NCI-H1105 (cell line): ENCODE measurements at places on chromosomes 2 and 18.

DNA sequence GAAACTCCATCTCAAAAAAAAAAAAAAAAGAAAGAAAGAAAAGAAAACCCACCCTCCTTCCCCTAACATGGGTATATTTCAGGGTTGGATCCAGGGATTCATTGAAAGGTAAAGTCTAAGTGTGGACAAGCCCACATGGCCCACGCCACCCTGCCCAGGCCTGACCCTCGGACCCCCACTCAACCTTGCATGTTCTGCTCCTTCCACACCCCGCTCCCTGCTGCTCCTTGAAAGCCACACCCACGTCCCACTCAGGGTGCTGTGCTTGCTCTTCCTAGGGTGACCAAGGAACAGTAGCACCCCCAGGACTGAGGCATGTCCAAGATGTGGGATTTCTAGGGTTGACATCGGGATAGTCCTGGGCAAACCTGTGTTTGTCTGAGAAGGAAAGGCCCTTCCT is 172.7 kb upstream of the MYCN start:
- no peak for DNase-seq

GRCh38 chr2:235746257-235746934 is 252.6 kb downstream of the AGAP1 start:
- DNase-seq: peak; percentile 84

DNA sequence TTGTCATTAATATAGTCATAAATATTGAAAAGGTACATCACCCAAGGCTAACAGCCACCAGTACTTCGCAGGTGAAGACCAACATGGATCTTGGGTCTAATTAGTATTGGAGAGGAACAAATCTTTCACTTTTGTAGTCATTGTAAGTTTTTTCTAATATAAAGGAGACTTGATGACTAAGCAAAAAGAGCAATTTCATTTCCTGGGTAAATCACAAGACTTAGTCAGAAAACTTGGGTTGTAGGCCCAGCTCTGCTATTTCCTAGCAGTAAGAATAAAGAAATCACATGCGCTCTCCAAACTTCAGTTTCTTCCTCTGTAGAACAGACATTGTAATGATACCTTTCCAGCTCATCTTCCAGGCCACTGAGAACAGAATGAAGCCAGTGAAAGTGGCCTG is 40.9 kb downstream of the NRP2 start:
- DNase-seq: no peak

DNA sequence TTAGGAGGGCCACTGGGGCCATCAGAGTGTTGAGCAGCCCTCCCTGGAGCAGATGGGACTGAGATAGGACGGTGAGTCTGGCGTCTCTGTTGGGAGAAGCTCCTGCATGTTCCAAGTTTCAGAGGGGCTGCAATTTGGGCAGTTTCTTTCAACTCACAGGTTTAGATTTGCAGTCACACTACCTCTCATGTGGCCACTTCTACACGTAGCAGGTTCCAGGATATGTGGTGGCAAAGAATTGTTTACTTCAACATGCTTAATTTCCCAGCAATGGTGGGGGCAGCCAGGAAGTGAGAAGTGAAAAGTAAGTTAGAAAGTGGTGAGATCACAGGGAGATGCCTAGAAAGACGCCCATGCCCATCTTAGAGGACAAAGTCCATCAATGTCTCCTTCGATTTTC is 9.3 kb downstream of the NCK2 start:
- DNase-seq: no peak

- DNase-seq: no peak
Measured at GRCh38 chr2:20617081-20617575, 33.8 kb downstream of the HS1BP3 start.

DNA sequence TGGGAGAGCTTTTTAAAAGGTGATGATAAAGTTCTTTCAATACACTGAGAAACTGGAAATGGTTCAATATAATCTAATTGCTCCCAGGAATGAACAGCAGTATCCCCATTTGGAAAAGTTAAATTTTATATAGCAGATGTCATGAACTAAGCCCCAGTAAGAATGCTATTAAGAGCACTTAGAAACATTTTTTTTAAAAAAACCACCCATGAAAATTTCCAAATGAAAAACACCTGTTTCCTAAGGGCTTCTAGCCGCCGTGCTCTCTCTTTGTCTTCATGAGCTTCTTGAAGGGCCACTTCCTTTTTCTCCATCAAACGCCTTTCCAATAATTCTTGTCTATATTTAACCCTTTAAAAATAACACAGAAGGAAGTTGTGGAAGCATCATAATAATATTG is 77.0 kb downstream of the UPP2 start:
- no peak for DNase-seq

GRCh38 chr2:39068299-39069135 is 52.3 kb downstream of the SOS1 start:
- no peak for DNase-seq

DNA sequence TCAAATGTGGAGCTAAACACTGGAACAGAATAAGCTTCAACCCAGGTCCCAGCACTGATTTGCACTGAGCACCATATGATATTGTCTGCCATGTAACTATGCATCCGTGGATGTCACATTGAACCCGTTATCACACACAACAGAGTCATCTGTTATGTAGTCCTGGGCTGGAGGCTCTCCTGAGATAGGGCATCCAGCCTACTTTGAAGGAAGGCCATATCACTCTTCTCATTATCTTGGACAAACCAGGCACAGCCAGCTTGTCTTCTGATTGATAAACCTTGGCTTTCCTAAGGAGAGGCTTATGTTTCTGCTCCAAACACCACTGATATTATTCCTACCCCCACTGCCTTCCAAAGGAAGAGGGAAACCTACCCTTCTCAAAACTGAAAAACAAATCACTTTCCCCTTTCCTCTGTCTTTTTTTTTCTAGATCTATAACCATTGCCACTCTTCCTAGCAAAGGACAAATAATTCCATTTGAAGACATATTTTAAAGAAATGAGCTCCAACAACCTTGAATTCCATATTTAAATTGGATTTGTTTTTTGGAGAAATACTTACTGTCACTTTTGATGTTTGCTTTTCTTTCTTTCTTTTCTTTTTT is 16.4 kb downstream of the RSAD2 start:
- DNase-seq: no peak

DNA sequence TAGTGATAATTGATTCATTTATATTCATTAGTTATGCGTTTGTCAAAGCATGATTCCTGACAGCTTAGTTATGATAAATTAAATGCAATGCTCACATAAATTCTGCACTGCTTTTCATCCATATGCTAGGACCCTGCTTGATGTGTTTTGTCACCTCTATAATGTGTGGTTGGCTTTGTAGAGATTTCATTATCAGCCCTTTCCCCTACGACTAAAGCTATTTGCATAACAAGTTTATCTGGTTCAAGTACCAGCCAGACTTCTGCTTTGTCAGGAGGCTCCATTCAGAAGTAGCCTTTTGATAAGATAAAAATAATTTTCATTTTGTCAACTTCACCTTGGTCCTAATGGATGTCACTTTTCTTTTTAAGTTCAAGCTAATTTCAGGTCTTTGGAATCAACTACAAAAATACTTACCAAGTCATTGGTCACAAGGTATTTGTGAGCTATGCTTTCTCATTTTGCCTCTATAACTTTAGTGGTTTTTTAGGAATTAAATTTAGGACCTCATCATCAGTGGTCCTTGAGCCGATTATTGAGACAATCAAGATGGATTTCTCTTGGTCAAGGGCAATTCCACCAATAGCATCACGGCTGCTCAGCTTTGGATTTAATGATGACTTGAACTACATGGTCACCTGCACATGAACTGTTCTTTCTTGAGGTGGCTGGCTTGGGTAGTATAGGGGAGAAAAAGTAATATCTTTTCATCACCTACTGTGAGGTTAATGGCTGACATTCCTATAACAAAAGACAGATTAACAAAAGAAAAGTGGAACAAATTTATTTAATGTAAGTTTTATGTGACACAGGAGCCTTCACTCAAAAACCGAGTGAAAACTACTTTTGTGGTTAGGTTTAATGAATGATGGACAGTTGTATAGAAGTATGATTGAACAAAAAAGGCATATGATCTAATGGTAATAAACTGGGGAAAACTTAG is 162.1 kb downstream of the MYO3B start:
- no peak for DNase-seq

- DNase-seq: no peak
Measured at GRCh38 chr18:61939046-61939674, 46.4 kb upstream of the RNF152 start.

- no peak for DNase-seq
Measured at GRCh38 chr18:9025091-9025838, 77.2 kb upstream of the NDUFV2 start.

- no peak for DNase-seq
Measured at GRCh38 chr2:120012363-120012762, 514 bp upstream of the EPB41L5 start.

DNA sequence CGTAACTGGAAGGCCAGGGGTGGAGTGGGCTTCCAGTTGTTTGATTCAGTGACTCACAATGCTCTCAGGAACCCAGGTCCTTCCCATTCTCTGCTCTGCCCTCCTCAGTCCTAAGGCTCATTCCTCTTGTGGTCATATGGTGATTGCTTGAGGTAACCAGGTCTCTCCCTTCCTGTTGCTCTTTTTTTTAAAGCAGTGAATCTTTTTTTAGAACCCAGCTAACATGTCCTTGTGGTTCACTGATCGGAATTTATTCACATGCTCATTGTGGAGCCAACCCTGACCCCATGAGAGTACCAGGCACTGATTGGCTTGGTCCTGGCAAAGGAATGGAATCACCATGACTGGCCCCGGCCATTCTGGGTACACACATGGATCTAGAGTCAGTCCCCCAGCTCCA is 7.4 kb downstream of the THNSL2 start:
- DNase-seq: no peak

GRCh38 chr18:28905509-28905908 is 728.6 kb upstream of the CDH2 start:
- DNase-seq: no peak

GRCh38 chr2:35391736-35392442 is 963.7 kb upstream of the CRIM1 start:
- no peak for DNase-seq

DNA sequence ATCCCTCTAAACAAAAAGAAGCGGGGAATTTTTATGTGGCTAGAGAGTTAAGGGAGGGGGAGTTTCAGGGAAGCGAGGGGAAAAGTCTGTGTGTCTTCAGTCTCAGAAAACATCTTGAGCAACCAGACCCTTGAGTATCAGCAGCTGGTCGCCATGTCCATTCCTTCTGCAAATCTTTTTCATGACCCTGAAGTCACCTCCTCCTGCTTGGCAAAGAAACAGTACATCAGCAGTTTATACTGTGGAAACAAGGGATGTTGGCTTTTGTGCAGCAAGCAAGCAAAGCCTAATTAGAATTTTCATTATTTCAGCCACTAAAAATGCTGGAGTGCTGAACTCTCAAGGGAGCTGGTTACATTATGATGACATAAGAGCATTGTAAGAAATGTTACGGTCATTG is 187.4 kb upstream of the SLC8A1 start:
- no peak for DNase-seq

DNA sequence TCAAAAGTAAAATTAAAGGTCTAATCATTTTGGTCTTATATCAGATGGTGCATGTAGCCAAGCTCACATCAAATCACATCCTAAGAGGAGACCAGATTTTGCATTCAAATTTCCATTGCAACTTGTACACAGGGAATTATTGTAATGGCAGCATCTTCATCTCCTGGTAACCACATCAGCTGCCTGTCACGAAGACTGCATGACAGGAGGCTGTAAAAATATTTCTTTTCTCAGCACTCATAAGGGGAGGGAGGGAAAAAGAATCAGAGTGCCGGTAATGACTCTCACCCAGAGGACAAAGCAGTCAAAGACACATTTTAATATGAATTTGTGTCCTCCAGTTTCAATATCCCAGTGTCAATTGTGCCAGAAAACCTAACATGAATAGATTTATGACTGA is 216.7 kb downstream of the TMEM163 start:
- no peak for DNase-seq

- DNase-seq: no peak
Measured at GRCh38 chr2:201262718-201263117, 2.4 kb downstream of the CASP8 start.

DNA sequence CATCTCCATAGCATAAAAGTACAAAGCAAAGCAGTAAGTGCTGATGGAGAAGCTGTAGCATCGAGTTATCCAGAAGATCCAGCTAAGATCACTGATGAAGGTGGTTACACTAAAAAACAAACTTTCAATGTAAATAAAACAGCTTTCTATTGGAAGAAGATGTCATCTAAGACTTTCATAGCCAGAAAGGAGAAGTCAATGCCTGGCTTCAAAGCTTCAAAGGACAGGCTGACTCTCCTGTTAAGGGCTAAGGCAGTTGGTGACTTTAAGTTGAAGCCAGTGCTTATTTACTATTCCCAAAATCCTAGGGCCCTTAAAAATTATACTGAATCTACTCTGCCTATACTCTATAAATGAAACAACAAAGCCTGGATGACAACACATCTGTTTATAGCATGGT is 44.0 kb downstream of the METTL8 start:
- no peak for DNase-seq

DNA sequence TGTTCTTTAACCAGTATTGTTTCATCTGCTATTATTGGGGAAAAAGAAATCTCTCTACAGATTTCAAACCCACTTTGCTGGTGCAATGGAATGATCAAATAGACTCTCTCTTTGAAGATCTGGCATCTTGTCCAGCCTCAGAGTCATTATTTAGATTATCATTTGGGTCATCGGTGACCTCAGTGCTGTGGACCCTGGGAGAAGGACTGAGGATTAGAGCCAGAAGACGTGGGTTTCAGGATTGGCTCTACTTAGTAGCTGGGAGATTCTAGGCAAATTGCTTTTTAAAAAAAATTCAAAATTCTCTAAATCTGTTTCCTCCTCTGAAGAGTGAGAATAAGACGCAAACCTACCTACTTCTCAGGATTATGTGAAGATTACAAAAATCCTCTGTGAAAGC is 107.6 kb upstream of the CTAGE1 start:
- no peak for DNase-seq

GRCh38 chr2:64479259-64480117 is 25.5 kb downstream of the LGALSL start:
- no peak for DNase-seq

GRCh38 chr18:289026-289425 is 21.2 kb upstream of the THOC1 start:
- no peak for DNase-seq

DNA sequence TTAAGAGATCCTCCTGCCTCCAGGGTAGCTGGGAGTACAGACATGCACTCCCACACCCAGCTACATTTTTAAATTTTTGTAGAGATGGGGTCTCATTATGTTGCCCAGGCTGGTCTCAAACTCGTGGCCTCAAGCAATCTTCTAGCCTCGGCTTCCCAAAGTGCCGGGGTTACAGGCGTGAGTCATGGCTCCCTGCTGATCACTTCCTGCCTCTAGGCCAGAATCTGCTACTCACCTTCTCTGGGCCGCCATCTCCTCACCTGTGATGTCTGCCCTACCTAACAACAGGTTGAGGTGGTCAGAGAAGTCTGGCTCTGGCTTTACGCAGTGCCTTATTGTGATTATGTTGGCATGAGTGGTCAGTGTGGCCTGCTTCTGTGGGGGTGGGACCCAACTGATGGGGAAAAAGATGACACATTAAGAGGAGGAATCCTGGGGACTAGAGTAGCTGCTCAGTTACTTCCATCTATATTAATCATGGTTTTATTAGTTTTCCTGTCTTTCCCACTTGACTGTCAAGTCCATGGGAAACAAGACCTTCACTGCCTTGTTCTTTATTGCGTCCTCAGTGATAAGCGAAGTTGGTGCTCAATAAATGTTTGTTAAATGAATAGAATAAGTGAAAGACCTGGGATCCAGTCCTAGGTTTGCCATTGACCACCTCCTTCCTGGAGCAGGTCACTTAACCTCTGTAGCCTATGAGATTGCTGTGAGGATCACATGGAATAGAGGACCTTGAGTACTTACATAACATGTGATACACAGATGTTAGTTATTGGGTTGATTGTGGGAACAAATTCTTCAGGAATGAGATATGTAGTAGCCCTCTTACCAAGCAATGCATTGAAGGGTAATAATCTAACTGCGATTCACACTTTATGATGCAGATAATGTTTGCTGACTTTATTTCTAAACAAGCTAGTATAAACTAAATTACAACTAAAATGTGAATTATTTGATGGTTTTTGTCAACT is 15.7 kb downstream of the KCTD1 start:
- DNase-seq: no peak
